Stimulated activated CD4-positive, alpha-beta T cell treated with anti-CD3 and anti-CD28 coated beads, Interleukin-1b, Interleukin-23, amount 100 ng/mL, for 48 hours (primary cell): ENCODE measurements at places on chromosomes 1 and 21.

- DNase-seq: no peak
Measured at GRCh38 chr1:160789051-160789701, 6.8 kb upstream of the LY9 start.

DNA sequence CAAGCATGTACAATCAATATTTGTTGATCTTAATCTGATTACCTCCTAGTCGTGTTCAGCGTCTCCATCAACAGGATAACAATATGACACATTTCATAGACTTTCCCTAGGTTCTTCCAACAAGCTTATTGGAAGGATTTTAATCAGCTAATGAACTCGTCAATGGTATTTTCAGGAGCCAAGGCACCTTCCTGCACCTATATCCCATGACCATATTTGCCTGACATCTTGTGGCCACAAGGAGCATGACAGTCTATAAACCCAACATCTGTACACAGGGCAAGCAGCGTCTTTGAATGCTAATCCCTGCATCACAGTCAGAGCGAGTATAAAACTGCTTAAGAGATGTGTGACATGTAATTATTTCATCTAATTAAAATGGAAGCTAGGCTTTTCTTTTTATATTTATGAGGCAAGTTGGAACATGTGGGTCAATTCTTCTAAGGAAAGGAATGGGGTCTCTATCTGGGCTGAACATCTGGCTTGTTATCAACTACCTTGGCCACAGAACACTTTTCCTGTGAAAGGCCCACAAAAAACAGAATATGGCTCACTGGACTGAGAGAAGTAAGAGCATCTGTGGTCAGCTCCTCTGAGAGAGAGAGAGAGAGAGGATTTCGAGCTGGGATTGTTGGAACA, 388.8 kb downstream of the NTNG1 start:
- no peak for DNase-seq

DNA sequence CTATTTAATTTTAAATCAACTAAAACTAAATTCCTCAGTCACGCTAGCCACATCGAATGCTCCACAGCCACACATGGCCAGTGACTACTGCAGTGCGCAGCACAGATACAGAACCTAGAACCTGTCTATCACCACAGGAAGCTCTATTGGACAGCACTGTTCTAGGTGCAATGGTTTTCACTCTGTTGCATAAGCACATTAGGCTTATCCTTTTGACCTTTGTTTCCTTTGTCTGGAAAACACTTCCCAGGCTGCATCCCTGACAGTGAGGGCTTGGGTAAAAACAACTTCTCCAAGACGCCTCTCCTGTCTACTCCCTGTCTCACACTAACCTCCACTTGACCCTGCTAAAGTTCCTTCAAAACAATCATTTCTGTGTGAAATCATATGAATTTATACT, 33.6 kb upstream of the RAP1GAP start:
- DNase-seq: no peak

DNA sequence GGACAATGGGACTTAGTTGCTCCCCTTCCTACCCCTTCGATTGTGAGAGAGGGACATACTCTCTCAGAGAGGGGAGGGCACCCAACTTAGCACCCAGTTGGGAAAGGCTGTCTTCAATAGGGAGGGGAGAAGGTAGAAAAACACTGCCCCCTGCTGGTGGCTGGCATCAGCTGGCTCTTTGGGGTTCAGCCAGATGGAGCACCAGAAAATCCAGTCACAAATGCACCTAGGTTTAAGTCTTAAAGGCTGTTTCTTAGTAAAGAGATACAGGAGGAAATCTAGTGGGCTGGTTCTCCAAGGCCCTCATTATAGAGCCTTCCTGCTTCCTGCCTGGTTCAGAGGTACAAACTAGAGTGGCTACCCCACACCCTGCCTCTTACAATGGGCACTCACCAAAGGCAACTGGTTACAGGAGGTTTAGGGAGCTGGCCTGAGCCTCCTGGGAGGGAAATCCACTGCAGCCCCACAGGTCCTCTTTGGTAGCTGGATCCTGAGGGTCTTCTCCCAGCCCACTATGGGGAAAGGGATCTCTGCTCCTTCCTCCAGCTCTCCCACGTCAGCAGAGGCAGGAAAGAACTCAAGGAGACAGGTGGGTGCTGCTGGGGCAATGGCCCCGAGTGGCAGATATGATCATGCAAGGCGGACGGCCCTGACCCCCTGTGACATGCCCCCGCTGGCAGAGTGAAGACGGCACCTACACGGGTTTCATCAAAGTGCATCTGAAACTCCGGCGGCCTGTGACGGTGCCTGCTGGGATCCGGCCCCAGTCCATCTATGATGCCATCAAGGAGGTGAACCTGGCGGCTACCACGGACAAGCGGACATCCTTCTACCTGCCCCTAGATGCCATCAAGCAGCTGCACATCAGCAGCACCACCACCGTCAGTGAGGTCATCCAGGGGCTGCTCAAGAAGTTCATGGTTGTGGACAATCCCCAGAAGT, 28.3 kb downstream of the EIF2D start:
- DNase-seq: peak; percentile 83

GRCh38 chr1:177701654-177702353, 268.1 kb downstream of the SEC16B start:
- DNase-seq: no peak

DNA sequence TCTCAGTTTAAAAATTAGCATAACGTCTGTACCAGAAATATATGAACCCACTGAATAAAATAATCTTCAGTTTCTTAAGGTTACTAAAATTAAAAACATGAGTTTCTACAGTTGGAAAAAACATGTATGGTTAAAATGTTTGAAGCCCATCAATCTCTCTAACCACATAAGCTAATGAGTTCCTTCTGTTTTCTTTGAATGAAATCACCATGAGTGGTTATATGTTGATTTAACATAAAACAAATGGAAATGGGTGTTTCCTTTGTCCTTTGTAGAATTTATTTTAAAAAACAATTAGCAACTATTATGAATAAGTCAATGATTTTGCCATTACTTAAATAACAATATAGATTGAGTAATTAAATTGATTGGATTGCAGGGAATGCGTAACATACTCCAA, 3.0 kb upstream of the ADGRL2 start:
- DNase-seq: no peak

DNA sequence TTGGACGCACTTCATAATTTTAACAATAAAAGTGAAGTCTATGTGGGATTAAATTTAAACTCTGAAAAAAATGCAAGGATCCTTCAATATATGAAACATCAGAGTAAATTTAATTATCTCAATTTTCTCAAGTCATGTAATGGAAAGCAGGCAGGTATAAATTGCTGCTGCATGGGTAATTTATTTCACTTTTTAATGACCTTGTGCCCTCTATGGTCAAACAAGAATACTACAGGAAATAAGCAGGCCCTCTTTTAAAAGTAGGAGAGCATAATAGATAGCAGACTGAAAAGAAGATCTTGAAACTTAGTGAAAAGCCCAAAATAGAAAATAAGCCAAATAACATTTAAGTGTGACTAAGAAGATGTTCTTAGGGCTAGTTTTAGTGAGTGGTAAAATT, 22.9 kb downstream of the BCAS2 start:
- no peak for DNase-seq

GRCh38 chr1:229699613-229700267, 73.7 kb downstream of the URB2 start:
- no peak for DNase-seq

GRCh38 chr1:233802611-233803010, 101.9 kb upstream of the SLC35F3 start:
- no peak for DNase-seq

- DNase-seq: peak; percentile 28
Measured at GRCh38 chr1:19344372-19344810, 32.3 kb downstream of the SLC66A1 start.

DNA sequence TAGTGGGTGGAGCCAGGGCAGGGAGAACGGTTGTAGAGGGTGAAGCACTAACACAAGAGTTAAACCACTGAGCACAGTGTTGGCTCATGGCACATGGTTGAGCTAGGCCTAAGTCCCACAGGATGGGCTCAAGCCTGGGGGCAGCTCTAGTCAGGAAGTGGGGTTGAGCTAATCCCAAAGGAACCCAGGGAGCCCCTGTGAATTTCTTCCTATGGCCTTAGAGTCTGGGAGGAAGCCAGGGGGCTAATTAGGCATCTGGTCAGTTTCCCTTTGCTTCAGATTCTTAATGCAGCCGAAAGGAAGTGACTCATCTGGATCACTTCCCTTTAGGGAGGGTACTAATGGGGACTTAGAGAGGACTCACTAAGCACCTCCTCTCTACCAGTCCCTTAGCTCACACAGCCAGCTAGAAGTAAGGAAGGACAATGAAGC, 10.1 kb downstream of the CFAP45 start:
- DNase-seq: no peak

- DNase-seq: no peak
Measured at GRCh38 chr1:227906550-227907071, 41.1 kb downstream of the WNT9A start.

GRCh38 chr1:65525266-65526048, 105.0 kb downstream of the LEPR start:
- DNase-seq: no peak

DNA sequence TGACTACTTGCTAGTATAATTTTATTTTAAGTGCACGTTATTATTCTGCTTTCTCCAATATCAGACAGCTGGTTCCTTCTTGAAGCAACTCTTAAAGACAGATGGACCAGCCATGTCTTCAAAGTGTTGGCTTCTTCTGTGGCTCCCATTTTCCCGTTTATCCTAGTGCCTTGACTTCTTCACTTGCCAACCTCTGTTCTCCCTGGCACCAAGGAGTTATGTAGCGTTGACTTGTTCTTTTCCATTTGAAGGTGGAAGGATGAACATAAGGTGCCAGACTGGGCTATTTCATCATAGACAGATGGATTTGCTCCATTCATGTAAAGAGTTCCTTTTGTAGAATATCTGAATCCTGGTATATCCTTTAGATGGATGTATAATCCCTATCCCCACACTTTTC, 260.6 kb downstream of the DISC1 start:
- no peak for DNase-seq
